ENCODE measurements at places on chromosomes 2 and 18. TPM values are rescaled to one million over a fixed set of nuclear protein-coding genes. Genes with fewer than 3 reads are reported as not detected.

The ABCG8 gene
- not detected for total RNA-seq

The GBX2 gene
- not detected for total RNA-seq

The FHOD3 gene
- total RNA-seq, result 5.2 TPM

The RNF144A gene
- 4.3 TPM for total RNA-seq

The TMEM178A gene
- total RNA-seq, result 0.43 TPM

The ZC3H8 gene
- total RNA-seq, result 5.5 TPM

The UGT1A7 gene
- not detected for total RNA-seq

The IL1RN gene
- total RNA-seq, result not detected

The HAAO gene
- 1.6 TPM for total RNA-seq

The CTNNA2 gene
- total RNA-seq, result not detected

The AFF3 gene
- total RNA-seq, result 19.4 TPM

The TUBA4B gene
- total RNA-seq, result not detected

The DSG1 gene
- not detected for total RNA-seq

The ZEB2 gene
- total RNA-seq, result 40.6 TPM

The SERPINB11 gene
- not detected for total RNA-seq

The MERTK gene
- under 0.01 TPM for total RNA-seq

The PFN4 gene
- total RNA-seq, result 0.64 TPM

The ABCG5 gene
- not detected for total RNA-seq

The MAPK4 gene
- under 0.01 TPM for total RNA-seq

The SETBP1 gene
- total RNA-seq, result 2.6 TPM

The C2orf81 gene
- total RNA-seq, result 0.86 TPM

The KLHL29 gene
- 14.7 TPM for total RNA-seq

The PXDN gene
- total RNA-seq, result 372 TPM

The RPL37A gene
- 822 TPM for total RNA-seq

The RESP18 gene
- total RNA-seq, result not detected

The TXNDC9 gene
- 115 TPM for total RNA-seq

The DUSP11 gene
- 31.2 TPM for total RNA-seq

The CYP1B1 gene
- total RNA-seq, result 6.5 TPM

The BOK gene
- total RNA-seq, result 54.0 TPM

The UGT1A4 gene
- total RNA-seq, result not detected

The MOGAT1 gene
- not detected for total RNA-seq

The EMILIN1 gene
- 160 TPM for total RNA-seq

The FTCDNL1 gene
- total RNA-seq, result 0.32 TPM

The UCN gene
- total RNA-seq, result 0.43 TPM

The ANKRD30BL gene
- not detected for total RNA-seq
